ENCODE measurements at places on chromosomes 11 and 22.
A peak's percentile ranks its signal among the peaks of the same experiment; 100 is the strongest.

- DNase-seq = no peak
Measured at GRCh38 chr22:20798974-20799373, 25.1 kb downstream of the SERPIND1 start.

GRCh38 chr22:19109198-19110063 lies 12.8 kb downstream of the DGCR2 start:
- no peak for DNase-seq

DNA sequence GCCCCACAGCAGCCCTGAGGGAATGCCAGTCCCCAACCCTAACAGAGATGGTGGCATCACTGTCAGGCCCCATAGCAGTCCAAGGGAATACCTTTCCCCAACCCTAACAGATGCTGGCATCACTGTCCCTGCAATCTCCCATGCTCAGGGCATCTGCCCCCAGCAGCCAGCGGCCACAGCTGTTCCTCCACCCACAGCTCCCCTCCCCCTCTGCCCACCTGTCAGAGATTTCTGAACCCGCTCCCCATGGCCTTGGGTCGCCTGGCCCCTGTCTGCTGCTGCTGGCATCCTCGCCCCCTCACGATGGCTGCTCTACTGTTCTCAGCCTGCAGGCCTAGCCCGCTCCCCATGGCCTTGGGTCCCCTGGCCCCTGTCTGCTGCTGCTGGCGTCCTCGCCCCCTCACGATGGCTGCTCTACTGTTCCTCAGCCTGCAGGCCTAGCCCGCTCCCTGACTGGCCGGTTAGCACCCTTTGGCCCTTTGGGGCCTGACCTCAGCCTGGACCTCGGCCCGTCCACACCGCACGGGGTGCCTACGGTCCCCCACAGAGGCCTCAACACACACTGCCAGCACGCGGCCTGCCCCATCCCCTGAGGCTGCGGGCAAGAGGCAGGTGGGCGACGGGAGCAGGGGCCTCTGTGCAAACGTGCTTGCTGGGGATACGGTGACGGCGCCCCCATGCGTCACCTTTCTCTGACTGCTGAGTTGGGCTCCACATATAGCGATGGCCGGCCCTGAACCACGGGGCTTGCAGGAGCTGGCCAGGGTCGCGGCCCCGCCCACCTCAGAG lies 20.7 kb downstream of the CHID1 start:
- DNase-seq = no peak

DNA sequence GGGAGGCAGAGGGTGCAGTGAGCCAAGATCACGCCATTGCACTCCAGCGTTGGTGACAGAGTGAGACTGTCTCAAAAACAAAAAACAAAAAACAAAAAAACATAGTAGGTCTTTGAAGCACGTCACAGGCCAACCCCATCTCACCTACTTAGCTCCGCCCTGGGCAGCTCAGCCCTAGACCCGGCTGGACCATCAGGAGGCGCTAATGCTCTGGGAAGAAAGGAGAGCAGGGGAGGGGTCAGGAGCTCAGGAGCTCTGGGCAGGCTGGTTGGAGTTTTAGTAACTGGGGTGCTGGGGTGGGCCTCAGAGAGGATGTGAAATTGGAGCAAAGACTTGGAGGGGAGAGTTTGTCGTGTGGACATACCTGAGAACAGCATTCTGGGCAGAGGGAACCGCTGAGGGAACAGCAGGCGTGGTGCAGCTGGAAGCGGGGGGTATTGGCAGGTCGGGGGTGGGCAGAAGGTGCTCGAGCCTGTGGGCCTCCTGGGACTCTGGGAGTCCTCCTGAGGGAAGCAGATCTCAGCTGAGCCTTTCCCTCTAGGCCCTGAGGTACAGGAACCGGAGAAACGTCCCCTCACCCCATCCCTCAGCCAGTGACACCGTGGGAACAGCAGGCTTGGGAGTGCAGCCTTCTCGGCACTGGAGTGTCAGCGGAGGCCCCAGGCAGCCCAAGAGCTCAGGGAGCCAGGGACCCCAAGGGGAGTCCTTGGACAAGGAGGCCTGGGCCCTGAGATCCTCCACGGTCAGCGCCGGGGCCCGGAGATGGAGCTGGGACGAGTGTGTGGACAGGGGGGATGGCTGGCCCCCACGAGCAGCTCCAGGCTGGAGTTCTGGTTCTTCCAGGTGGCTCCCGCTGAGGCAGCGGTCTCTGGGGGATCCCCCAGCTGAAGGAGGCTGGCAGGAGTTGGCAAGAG lies 2.2 kb upstream of the RPS6KA4 start:
- DNase-seq = peak; percentile 36

DNA sequence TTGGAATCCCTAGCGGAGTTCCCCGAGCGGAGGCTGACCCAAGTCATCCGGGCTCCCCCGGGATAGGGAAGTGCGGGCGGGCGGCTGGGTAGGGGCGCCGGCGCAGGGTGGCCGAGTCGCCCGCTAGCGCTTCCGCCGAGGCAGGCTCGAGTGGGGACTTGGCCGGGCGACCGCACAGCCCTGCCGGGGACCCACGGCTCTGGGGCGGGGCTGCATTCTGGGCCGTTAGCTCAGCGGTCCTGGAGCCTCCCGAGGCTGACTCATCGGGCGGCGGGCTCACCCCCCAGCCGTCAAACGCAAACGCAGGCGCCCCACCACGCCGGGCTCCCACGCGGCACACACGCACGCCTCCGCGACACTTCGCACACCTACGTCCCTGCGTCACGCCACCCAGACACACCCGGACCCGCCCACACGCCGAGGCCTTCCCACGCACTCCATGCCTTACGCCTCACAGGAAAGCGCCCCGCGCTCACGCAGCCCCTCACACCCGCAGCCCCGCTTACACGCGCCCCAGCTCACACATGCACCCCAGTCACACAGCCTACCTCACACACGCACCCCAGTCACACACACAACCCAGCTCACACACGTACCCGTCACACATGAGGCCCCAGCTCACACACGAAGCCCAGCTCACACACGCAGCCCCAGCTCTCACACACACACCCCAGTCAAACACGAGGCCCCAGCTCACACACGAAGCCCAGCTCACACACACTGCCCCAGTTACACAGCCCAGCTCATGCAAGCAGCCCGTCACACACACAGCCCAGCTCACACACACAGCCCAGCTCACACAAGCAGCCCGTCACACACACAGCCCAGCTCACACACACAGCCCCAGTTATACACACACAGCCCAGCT lies 1.2 kb downstream of the PHLDB1 start:
- peak; percentile 83 for DNase-seq

GRCh38 chr11:80173371-80174136 lies 732.7 kb upstream of the TENM4 start:
- no peak for DNase-seq

DNA sequence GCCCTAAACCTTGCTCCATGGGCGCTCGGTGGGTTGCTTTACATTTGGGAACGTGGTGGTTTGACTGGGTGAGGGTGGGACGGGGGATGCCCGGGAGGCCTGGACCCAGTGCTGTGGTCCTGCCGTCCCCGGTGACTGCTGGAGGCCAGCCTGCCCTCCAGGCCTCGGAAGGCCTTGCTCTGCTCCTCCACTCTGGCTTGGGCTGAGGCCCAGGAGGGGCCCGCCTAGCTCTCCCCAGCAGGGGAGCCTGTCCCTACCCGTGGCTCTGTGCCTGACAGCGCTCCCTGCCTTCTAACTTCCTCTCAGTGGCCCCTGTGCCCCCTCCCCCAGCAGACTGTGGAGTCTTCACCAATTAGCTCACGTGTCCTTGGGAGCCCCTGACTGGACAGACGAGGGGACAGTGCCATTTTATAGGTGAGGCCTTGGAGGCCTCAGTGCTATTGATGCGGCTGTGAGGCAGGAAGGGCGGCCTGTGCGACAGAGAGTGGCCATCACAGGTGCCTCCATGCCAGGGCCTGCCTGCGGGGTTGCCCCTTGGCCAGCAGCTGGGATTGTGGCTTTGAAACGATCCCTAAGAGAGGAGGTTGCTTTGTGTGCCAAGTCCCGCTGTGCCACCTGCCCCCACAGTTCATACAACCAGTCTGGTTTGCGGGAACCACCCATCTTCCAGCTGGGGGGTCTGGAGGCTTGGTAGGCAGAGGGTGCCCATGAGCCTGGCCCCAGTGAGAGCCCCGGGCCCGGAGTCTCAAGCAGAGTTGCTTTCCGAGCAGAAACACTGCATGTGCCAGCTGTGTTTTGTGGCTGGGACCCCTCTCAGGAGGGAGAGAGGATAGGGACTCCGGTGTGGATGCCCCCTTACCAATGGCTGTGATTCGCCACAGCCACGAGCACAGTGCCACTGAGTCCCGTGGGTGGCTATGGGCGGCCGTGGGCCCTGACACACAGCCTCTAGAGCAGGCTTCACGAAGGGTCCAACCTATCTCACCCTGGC lies 17.7 kb downstream of the TPCN2 start:
- no peak for DNase-seq

All from fibroblast of skin of abdomen (primary cell).